ENCODE measurements at places on chromosomes 6 and 20.

DNA sequence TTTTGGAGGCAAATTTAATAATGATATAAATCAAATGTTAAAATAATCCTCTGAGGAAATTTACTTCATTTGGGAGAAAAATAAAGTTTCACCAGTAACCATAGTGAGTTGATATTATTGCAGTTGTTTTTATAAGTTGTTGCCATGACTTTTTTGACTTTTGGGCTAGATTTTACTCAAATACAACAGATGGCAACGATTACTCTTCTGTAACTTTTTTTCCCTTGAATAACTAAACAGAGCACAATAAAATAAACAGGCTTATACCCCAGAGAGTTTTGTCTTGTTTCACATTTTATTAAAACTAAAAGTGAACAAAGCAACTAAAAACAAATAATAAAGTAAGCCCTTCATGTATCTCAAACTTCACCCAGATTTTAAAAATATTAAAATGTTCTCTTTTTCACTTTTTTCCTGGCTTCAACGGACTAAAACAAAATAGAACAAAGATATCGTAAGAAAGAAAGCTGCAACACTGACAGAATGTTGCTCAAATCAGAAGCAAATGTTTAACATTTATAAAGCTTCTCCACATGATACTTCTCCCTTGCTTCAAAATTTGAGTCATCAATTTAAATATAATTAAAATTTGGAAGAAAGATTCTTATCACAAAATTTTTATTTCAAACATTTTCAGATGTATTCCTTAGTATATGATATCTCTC lies 42.5 kb upstream of the BMP5 start:
- no peak for DNase-seq

- DNase-seq: peak; percentile 76
These were observed 226.0 kb downstream of the TPBG start for GRCh38 chr6:82589509-82590206.

DNA sequence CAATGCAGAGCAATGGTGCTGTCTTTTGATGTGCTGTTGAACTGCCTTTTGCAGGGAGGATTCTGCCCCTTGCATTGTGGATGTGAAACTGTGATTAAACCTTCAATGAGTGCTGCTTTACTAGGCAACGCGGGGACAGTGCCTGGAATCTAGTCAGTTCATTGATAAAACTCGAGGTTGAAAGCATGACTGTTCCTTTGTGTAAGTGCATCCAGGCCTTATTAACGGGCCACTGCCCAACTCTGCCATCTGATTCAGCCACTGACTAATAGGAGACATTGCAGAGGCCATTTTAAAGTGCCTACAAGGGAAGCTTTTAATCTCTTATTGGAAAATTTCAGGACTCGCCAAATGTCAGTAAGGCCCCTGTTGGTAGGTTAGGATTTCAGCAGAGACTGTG lies 49.3 kb downstream of the SLC35F1 start:
- DNase-seq: no peak

- no peak for DNase-seq
These were observed 506 bp downstream of the RGS17 start for GRCh38 chr6:153130515-153131036.

DNA sequence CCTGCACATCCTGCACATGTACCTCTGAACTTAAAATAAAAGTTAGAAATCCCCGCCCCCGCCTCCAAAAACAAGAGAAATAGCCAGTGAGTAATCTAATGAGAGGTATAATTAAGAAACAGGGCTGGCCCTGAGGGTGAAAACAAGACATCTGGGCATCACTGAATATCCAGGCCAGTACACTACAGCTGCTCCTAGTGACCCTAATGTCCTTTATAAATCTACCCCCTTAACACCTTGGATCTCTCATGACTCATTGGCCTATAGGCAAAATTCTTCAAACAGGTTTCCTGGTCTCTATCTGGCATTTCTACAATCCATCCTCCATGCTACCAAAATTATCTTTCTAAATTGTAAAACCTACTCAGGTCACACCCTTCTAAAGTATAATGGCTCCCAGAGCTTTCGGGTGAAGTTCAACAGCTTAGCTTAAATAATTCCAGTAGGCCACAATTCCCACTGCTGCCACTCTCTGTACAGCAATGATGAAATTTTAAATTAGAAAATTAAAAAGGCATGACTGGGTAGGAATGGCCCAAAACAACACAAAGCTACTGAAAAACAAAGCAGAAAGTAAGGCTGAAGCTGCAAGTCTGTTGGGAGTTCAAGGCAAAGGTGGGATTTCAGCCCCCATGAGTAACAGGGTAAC lies 260.9 kb downstream of the GMDS start:
- no peak for DNase-seq

DNA sequence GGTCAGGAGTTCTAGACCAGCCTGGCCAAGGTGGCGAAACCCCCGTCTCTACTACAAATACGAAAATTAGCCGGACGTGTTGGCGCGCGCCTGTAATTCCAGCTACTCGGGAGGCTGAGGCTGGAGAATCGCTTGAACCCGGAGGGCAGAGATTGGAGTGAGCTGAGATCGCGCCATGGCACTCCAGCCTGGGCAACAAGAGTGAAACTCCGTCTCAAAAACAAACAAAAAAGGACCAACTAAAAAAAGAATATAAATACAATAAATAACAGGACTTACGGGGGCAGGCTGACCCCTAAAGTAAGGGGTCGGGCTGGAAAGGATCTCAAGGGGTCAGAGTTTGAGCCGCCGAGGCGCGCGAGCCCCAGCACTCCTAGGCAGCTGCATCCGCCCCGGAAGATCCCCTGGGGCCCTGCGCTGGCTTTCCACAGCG lies 509 bp upstream of the TPD52L2 start:
- no peak for DNase-seq

- DNase-seq: peak; percentile 61
These were observed at the start of gene FOXQ1 for GRCh38 chr6:1311400-1312202. FOXQ1 (plus strand) TSS chr6:1312098; CDS start chr6:1312705, 607 bp downstream.

DNA sequence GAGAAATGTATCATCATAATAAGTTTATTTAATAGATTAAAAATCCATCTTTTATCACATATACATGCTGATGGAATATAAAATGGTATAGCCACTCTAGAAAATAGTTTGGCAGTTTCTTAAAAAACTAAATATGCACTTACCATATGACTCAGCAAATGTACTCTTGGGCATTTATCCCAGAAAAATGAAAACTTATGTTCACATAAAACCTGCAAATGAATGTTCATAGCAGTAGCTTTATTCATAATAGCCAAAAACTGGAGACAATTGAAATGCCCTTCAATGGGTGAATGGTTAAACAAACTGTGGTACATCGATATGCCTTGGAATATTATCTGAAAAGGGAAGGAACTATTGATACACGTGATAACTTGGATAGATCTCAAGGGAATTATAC lies 6.4 kb upstream of the NCOA7 start:
- DNase-seq: peak; percentile 31

DNA sequence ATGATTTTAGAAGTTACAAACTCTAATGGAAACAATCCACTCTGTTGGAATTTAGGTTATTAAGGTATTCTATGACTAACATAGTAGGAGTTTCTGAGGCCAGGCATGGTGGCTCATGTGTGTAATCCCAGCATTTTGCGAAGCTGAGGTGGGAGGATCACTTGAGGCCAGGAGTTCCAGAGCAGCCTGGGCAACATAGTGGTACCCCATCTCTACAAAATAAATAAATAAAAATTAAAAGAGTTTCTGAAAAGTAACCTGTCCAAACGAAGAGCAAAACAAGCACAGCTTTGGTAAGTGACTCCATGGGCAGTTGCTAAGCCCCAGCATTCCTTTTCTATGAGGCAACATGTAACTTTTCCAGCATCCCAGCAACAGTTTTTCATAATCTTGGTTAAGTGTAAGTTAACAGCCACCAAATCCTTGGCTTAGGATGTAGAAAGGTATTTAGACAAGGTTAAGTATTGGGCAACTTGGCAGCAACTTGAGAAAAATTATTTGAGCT lies 86.3 kb downstream of the SOX4 start:
- peak; percentile 82 for DNase-seq

- DNase-seq: no peak
These were observed 8.6 kb downstream of the COL9A3 start for GRCh38 chr20:62825333-62825985.

GRCh38 chr6:170223718-170224693 lies 66.9 kb downstream of the DLL1 start:
- DNase-seq: no peak

GRCh38 chr6:26538572-26538902 lies 371 bp downstream of the HMGN4 start:
- DNase-seq: no peak

DNA sequence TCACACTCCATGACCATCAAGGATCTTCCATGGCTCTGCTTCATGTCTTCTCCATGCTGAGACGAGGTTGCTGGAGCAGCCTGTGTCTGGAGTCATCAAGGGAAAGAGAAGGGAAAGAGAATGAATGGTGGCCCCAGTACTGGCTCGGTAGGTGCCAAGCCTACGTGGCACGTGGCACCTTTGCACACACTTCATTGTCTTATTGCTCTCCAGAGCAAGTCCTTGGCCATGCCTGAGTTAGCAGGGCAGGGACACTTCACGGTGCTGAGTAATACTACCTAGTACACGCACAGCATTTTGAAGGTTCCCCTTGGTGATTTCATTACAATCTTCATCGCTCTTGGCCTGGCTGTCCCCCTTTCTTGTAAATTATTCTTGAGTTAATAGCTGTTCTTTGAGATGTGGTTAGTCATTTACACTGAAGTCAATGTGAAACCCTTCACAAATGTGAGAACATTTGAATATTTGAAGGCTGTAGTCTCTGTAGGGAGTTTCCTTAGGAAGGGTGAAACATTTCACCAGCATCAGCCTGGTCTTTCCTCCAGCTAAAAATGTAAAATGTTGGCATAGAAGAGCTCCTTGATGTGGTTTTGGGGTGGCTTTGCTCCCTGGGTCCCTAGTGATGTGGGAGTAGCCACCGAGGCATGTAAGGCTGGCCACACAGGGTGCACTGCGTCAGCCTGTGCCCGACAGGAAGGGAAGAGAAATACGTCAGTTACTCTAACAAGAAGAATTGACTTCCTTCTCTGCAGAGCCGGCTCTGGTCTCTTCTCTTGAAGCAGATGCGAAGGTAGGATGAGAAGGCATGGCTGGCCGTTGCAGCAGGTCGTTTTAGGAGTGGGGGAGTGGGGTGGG lies at the start of gene SYTL3:
Gene SYTL3 (plus strand): TSS at position 766 of the 855 bp plus-strand sequence. CDS start 13,215 bp downstream, outside the sequence.
- DNase-seq: peak; percentile 68

GRCh38 chr6:66103354-66103753 lies 396.3 kb upstream of the EYS start:
- DNase-seq: no peak

GRCh38 chr20:62622877-62623487 lies 19.3 kb upstream of the SLCO4A1 start:
- no peak for DNase-seq

- no peak for DNase-seq
These were observed 6.5 kb downstream of the PLEKHG1 start for GRCh38 chr6:150606168-150606591.

- peak; percentile 71 for DNase-seq
These were observed 26.9 kb downstream of the SPATA2 start for GRCh38 chr20:49888212-49889000.

DNA sequence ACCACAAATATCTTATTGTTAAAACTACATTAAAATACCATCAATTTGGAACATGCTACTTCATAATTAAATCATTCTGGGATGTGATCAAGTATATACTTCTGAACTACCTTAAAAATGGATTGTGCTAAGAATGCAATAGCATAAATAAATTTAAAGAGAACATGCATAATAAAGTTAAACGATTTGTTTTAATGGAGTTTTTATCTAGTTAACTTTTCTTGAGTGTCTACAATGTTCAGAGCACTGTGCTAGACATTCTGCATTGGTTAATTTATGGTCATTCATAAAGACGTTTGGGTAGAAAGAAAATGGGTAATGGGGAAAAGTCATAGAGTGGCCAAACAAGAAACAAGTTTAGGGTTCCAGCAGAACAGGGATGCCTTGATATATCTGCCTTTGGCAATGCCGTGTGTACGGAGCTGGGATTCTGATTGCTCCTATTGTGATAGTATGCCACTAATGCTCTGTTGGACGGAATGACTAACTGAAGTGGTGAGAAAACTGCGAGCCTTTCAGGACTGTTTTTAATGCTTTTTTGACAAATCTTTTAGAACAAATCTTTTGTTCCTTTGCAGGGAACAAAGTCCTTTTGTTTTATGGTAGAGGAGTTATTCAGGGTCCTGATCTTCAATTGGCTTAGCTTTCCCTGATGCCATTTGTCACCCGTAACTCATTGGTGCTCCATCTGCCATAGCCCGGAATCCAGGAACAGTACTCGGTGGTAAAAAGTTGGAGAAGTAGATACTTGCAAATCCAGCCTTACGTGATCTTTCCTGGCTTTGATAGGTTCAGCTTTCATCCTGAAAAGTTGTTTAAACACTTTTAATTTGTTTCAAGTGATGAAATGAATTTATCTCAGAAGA lies 162.6 kb downstream of the BCKDHB start:
- no peak for DNase-seq

GRCh38 chr6:10081957-10082356 lies 332.9 kb downstream of the TFAP2A start:
- DNase-seq: no peak

DNA sequence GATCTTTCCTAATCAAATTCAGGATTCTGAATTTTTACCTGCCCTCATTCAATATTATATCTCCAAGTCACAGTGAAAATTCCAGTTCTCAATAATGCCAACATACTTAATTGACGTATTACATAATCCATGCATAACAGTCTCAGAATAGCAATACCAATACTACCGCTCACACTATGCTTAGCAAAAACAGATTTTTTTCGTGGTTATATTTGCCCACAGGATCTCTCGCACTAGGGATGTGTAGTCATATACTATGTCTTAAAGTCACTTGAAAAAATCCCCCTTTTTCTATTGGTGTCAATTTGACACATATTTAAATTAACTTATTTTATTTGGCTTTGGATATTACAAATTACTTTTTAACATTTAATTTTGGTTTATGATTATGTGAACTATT lies 323.1 kb upstream of the SLC35B3 start:
- DNase-seq: no peak

DNA sequence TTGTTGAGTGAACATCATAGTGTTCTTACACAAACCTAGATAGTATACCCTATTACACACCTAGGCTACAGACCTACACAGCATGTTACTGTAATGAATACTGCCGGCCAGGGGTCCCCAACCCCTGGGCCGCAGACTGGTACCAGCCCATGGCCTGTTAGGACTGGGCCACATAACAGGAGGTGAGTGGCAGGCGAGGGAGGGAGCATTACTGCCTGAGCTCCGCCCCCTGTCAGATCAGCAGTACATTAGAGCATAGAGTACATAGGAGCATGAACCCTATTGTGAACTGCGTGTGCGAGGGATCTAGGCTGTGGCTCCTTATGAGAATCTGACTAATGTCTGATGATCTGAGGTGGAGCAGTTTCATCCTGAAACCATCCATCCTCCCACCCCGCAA lies 126.3 kb downstream of the PRND start:
- no peak for DNase-seq

DNA sequence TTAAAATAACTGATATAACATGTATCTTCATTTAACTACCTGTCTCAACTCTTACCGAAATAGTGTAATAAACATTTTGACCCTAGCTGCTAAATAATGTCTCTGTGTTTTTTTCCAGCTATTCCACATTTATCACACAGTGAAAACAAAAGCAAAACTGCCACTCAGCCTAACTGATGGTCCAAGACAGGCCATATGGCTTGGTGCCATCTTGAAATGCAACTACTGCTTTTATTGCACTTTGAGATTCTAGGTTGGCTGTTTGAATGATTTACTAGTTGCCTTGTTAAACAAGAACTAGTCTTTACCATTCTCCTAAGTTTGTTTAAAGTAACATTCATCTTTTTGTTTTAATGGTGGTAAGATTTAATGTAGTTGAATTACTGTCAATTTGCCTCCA lies 739.8 kb downstream of the TFAP2A start:
- DNase-seq: no peak

GRCh38 chr6:5127106-5127687 lies 42.1 kb downstream of the PPP1R3G start:
- DNase-seq: no peak

- no peak for DNase-seq
These were observed 52.8 kb downstream of the B4GALT5 start for GRCh38 chr20:49660912-49661311.
